ENCODE measurements at places on chromosomes 13 and 19. TPM values are rescaled to one million over a fixed set of nuclear protein-coding genes. Genes with fewer than 3 reads are reported as not detected.

Gene CACNG8
- 0.65 TPM for total RNA-seq

Gene CGB8
- not detected for total RNA-seq

Gene TMPRSS9
- total RNA-seq = not detected

Gene CHST8
- under 0.01 TPM for total RNA-seq

Gene ATXN8OS
- not detected for total RNA-seq

Gene ZNF441
- total RNA-seq = 4.5 TPM

Gene CLC
- total RNA-seq = not detected

Gene KLHL26
- total RNA-seq = 4.2 TPM

Gene ZNF493
- total RNA-seq = 7.0 TPM

Gene GZMM
- not detected for total RNA-seq

Gene NRTN
- not detected for total RNA-seq

Gene CD209
- total RNA-seq = not detected

Gene EHD2
- total RNA-seq = 74.1 TPM

Gene PROZ
- not detected for total RNA-seq

Gene VSTM1
- not detected for total RNA-seq

Gene RFX2
- 4.2 TPM for total RNA-seq

Gene CLEC11A
- total RNA-seq = 27.4 TPM

Gene ZNF132
- total RNA-seq = 5.5 TPM

Gene PRRG2
- 1.4 TPM for total RNA-seq

Gene LILRB3
- not detected for total RNA-seq

Gene RFXANK
- 77.2 TPM for total RNA-seq

Gene PODNL1
- not detected for total RNA-seq

Gene CCDC194
- total RNA-seq = under 0.01 TPM

Gene IGFL1
- not detected for total RNA-seq

Gene METTL21C
- total RNA-seq = not detected

Gene FCGBP
- under 0.01 TPM for total RNA-seq
